ENCODE measurements at places on chromosomes 12 and 14.

GRCh38 chr12:54058128-54058768 is 4.6 kb downstream of the HOXC4 start:
- DNase-seq = no peak

- DNase-seq = no peak
These were observed 114.1 kb downstream of the RFLNA start for GRCh38 chr12:124408822-124409517.

- DNase-seq = no peak
These were observed 43.7 kb downstream of the LTBP2 start for GRCh38 chr14:74568380-74568649.

- no peak for DNase-seq
These were observed 32.2 kb upstream of the DIO3 start for GRCh38 chr14:101529079-101529478.

GRCh38 chr12:82972624-82973023 is 285.9 kb downstream of the TMTC2 start:
- DNase-seq = no peak

GRCh38 chr14:62691647-62692489 is 353.4 kb downstream of the KCNH5 start:
- no peak for DNase-seq

DNA sequence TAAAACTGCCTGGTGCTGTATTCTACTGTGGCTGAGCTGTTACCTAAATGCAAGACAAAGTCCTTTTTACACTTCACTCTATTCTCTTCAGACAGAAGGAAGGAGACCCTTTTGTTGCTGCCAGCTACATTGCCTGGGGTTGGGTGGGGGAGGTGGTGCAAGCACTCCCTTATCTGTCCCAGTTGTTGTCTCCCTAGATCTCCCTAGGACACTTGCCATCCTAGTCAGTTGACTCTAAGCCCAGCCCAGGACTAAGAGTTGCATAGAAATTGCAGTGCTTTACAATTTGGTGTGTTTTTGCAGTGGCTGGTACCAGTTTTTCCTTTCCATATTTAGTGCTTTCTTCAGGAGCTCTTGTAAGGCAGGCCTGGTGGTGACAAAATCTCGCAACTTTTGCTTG is 35.1 kb downstream of the SCYL2 start:
- DNase-seq = no peak

DNA sequence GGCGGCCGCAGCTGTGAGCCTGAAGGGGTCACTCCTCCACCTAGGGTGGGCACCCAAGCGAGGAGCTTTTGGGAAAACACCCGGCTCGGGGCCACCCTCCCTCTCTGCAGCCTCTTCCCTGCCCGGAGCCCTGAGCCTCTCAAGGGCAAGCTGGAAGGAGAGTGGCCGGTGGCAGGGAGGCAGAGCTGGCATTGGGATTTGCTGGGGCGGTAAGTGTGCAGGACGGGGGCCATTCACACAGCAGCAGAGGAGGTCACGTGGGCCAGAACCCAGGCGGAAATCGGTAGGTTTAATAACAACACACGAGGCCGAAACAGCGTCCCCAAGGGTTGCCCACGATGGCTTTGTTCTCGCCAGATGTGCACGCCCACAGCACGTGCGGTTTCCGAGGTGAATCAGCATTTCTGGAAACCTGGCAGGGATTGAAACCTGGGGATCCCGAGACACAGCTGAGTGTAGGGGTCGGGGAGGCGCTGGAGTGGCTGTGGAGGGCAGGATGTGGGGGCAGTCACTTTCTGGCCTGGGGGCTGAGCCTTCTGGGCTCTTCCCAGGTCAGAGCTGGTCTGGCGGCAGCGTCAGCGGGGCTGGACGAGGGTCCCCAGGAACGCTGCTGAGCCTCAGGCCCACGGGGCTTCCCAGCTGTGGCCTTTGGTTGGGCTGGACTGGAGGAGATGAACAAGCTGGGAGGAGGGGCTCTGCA is 23.5 kb downstream of the NOC4L start:
- no peak for DNase-seq

DNA sequence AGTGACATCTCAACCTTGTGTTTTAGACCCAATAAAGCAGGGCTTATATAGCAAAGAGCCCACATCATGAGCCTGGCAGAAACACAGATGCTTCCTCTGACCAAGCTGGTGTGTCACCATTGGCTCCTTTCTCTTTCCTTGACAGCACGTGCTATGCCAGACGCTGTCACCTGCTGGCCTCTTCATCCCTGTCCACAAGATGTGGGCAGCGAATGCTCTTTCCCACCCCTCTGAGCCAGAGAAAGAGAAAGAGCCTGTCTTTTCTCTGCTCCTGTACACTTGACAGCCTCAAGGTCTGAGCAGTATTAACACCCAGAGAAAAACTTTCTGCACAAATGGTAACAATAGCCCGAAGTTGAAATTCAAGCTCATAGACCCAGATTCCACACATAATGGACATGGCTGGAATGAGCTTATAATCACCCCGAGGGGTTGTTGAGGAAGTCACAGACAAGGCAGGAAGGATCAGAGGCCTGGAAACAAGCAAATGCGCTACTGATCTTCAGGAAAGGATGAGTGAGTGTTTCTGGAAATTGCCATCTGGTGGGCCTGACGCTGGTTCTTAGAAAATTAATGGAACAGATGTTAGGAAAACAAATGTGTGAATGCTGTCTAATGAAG is 8.9 kb downstream of the TGFB3 start:
- no peak for DNase-seq

GRCh38 chr12:62263966-62264365 is 3.8 kb downstream of the USP15 start:
- no peak for DNase-seq

DNA sequence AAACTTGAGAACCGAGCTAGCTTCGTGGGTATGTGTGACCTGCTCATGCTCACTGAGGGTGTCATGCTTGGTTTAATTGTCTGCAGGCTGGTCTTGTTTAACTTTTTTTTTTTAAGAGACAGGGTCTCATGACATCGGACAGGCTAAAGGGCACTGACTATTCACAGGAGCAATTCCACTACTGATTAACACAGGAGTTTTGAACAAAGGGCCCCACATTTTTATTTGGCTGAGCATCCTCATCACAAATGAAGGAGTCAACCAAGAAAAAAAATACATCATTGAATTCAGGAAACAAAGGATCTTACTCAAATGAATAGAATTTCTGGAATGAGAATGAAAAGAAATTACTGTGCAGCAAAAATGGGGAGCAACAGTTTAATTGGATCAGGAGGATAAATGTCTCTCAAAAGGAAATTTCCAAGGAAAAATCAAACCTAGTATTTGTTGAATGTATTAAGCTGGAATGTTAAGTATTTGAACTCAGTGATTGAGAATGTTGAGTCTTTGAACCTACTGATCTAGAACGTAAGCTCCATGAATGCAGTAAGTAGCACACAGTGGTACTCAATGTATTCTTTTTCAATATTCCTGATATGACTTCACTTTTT is 20.8 kb upstream of the PYROXD1 start:
- no peak for DNase-seq

- DNase-seq = no peak
These were observed 49.4 kb downstream of the ABCC9 start for GRCh38 chr12:21891751-21892217.

DNA sequence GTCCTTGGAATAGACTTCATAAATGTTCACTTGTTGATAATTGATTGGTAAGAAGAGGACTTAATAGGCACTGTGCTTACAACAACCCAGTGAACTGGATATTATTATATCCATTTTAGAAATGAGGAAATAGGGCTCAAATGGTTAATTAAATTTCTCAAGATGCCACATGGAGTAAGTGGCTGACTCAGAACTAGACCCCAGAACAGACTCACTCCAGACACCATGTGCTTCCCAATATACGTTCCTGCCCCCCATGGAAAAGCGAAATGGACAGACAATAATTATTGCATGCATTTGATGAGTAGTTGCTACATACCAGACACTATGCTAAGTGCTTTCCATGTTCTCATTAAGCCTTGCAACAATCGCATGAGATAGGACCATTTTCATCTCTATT is 895 bp upstream of the ANKS1B start:
- no peak for DNase-seq

DNA sequence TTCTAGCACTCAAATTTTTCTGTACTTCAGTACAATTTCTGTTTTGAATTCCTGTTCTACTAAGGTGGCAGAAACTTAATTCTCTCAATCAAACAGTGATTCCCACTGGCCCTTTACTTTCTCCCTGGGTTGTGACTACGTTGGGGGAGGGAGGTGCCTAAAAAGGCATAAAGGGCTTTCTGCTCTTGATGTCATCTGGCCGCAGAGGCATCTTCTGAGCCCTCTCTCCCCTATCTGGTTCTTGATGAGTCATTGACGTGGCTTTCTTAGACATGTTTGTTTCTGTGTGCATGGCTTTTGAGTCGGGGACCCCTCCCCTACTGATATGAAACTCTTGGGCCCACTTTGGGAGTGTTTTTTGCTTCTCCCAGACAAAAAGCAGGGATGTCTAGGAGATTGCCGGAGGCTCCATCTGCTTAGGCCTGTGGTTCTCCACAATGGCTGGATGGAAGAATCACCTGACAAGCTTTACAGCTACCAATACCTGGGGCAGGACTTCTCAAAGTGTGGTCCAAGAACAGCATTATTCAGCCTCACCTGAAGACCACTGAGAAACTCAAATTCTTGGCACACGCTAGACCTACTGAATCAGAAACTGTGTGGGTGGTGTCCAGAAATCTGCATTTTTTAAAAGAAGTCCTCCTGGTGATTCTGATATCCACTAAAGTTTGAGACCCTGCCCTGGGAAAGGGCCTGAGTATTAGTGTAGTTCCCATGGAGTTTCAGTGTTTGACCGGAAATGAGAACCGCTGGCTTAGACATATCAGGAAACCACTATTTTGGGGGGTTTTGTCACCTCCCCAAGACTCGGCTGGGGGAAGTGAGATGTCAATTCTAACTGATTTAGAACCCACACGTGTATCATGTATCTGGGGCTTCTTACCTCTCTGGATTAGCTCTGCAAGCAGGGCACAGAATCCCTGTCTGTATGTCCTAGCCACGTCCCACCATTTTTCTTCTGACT is 395.7 kb upstream of the PDE3A start:
- DNase-seq = peak; percentile 7

DNA sequence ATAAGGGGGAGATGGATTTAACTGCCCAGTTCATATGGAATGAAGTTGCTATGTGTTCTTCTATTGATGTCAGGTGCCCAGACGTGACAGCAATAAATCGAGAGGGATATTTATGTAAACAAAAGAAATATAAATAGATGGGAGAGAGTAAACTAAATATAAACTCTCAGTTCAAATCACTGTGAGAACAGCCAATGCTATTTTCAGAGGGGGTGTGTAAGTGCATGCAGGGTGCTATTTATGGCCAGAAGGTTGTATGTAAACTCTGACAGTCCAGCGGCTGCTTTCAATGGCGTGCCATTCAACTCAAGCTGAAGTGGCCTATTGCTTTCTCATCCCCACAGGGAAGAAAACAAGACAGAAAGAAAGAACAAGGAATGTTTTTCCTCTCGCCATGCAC is 127.2 kb downstream of the KCNA5 start:
- no peak for DNase-seq

GRCh38 chr14:89618330-89618708 is 201.3 kb upstream of the FOXN3 start:
- no peak for DNase-seq

- no peak for DNase-seq
These were observed 150.8 kb downstream of the PRKCH start for GRCh38 chr14:61472011-61472672.

GRCh38 chr12:86158956-86159355 is 97.2 kb downstream of the MGAT4C start:
- DNase-seq = no peak

DNA sequence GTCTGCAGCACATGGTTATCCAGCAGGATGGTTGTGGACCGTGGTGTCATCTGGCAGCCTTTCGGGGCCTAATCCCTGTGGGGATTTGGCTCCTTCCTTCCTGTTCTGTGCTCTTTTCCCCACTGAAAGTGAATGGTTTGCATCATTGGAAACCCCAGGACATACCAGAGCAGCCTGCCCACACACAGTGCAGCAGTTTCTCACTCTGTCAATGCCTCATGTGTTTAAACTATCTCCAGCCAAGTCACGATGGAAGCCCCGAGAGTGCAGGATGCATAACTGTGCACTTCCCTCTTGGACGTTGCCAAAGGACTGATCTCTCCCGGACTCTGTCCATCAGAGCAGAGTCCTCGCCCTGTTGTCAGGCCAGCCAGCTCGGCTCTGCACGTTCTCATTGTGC is 29.0 kb upstream of the AMN start:
- no peak for DNase-seq
